ENCODE measurements at places on chromosomes 12 and 14.
A peak's percentile ranks its signal among the peaks of the same experiment; 100 is the strongest.

DNA sequence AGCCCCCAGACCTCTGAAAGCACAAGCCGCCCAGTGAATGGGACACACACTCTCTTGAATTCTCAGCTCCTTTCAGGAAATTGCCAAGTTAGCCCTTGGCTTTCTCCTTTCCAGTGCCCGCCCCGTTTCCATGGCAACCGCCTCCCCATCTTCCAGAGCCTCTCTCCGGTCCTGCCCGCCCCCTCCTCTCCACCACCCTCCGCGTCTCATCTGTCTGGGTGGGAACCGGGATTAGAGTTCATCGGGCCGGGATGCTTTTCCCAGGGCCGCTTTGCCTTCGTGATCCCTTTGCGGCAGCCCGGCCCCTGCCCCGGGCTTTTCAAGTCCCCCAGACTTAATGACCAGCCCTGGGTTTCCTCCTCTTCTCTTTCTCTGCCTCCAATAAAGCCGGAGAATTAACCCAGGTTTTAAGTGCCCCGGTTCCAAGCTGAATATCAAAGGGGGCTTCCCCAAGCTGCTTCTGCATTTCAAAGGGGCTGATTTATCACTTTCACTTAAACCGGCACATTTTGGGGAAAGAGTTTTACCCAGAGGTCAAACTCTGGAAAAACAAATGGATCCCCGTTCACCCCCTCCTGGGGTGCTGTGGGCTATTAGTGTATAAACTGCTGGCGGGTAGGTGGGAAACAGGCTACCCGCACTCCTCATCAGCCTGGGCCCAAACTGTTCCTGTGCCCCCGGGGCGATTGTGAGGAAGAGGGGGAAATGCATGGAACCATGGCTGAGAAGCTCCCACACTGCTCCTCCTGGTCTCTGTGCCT, 101.7 kb downstream of the ZFP36L1 start:
- no peak for DNase-seq

GRCh38 chr12:93019975-93020630, 91.0 kb upstream of the EEA1 start:
- DNase-seq: no peak

GRCh38 chr12:1523046-1523445, 71.3 kb downstream of the FBXL14 start:
- no peak for DNase-seq

DNA sequence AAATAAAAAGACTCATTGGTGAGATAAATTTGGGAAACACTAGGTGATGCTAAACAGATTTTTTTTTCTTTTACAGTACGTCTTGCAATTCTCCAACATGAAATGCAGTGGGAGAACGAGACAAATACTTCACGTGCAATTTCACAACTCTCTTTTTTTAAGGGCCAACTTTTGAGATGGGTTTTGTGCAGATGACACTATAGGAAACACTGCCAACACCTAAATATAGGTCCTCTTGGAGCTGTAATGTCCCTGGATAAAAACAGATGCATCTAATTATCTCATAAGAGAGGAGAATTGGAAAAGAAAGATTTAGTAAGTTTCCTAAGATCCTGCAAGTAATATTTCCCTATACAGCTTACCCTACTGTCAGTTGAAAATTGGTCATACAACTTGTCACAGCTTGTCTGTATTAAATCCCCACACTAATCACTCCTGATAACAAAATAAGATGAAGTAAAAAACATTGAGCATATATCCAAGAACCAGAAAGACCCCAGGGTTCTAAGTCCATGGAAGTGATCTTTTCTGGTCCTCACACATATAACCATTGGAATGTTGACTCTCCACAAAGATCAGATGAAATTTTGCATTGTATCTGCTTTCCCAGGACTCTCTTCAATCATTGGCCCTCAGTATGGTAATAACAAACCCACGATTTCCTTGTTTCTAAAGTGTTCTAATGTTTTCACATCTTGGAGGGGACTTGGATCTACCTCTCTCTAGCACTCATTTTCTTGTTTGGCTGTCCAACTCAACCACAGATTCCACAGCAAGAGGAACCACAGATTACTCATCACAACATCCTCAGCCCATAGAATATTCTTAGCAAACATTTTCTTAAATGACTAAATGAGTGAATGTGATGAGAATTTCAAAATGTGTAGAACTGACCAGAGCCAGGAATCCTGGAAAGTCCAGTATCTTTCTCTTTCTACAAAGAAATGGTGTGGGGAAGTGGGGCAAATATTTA, 769.4 kb upstream of the USP15 start:
- DNase-seq: no peak

- DNase-seq: no peak
These were observed 126.9 kb upstream of the RBM19 start for GRCh38 chr12:114092981-114093380.

DNA sequence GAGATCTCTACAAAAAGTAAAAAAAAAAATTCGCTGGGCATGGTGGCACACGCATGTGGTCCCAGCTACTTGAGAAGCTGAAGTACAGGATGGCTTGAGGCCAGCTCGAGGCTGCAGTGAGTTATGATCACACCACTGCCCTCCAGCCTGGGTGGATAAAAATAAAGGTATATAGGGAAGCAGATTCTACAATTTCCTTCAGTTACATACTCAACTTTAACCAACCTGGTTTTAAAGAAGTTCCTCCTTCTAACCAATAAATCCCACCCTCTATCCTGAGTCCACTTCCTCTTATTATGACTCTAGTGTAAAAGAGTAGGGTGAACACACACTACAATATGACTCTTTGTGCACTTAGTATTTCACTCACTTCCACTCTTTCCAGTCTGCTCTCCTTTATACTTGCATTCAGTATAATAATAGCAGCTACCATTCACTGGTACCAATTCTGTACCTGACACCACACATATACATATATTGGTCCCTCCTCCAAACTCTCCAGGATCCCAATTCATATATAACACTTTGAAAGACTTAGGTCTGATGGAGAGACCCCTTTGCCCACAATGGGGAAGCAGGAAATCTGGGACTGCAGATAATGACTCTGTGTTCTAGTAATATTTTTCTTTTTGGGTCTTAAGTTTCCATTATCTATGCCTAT, 2.3 kb downstream of the ARF3 start:
- no peak for DNase-seq

DNA sequence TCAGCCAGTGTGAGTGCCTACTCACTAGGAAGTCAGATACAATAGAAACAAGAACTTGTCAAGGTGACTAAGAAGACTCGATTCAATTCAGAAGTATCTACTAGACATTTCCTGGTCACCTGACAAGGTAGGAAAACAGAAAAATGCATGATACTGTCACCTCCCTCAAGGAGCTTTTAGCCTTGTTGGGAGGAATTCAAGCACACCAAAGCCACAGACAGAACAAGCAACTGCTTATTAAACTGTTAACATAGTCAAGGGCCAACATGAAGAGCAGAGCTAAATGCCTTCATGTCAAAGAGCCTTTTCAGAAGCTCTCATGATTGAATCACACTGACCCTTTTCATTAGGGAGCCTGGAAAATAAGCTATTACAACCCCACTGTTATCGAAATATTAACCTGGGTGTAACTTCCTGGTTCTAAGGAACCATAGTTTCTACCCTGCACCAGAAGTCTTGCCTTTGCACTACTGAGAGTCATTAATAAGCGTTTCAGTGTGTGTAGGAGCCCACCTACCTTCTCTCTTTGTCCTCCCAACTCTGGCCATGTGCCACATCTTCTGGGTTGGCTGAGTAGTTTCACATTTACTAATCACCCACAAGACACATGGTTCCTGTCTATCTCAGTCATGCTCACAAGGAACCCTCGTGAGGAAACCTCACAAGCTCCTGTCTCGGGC, 31.0 kb upstream of the LGALS3 start:
- no peak for DNase-seq

DNA sequence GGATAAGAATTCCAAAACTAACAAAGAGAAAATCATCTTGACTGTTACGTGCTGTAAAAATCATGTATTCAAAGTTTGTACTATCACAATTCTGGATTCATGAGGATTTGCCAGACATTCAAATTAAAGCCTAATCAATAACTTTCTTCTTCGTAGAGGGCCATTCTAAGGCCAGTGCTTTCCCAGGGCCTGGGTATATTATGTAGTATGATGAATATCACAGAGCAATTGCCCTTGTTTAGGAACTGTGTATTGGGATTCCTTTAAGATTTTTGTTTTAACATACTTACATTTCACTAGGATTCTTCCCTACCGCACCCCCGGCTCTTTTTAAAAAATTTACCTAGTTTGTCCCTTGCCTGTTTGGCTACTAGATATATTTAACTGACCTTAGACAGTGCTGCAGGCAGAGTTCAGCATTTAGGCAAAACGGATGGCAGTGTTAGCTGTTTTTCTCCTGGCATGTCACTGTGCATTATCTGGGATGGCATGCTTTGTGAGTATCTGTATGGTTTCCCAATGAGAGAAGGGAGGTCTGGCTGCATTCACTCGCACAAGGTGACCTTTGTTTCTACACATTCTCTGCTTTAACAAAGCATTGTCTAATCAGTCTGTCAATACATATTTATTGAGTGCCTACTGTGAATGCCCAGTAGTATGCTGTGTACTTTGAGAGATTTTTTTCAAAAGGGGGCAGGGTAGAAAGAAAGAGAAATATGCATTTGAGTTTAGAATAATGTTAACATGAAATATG, 63.3 kb downstream of the ERC1 start:
- no peak for DNase-seq

- DNase-seq: no peak
These were observed 196.4 kb upstream of the G2E3 start for GRCh38 chr14:30362369-30363218.

DNA sequence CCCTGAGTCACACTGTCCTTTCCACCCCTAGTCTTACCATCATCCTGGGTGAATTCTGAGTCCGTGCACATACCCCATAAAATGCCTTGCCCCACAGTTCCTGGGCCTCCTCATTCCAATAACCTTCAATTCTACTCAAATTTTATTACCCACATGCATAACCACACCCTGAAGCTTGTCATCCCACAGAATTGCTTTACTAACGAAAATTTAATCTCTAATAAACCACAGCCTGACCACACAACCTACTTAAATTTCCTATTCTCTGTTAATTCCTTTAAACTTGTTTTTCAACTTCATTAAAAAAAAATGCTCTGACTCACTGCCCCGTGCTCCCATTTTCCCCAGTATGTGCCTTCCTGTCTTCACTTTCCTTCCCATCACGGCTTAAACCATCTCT, 205.9 kb downstream of the PHLDA1 start:
- DNase-seq: no peak

GRCh38 chr14:30355431-30355913, 203.5 kb upstream of the G2E3 start:
- peak; percentile 4 for DNase-seq

- no peak for DNase-seq
These were observed 252.5 kb downstream of the RPL10L start for GRCh38 chr14:46399049-46399448.

Data from stimulated activated CD4-positive, alpha-beta T cell treated with anti-CD3 and anti-CD28 coated beads, Interleukin-1b, Interleukin-23, amount 100 ng/mL, for 24 hours (primary cell).